ENCODE measurements at places on chromosomes 1 and 21. TPM values are rescaled to one million over a fixed set of nuclear protein-coding genes. Genes with fewer than 3 reads are reported as not detected.

- no peak for DNase-seq
Measured at GRCh38 chr1:182637769-182638168, 33.6 kb upstream of the RGS16 start.

DNA sequence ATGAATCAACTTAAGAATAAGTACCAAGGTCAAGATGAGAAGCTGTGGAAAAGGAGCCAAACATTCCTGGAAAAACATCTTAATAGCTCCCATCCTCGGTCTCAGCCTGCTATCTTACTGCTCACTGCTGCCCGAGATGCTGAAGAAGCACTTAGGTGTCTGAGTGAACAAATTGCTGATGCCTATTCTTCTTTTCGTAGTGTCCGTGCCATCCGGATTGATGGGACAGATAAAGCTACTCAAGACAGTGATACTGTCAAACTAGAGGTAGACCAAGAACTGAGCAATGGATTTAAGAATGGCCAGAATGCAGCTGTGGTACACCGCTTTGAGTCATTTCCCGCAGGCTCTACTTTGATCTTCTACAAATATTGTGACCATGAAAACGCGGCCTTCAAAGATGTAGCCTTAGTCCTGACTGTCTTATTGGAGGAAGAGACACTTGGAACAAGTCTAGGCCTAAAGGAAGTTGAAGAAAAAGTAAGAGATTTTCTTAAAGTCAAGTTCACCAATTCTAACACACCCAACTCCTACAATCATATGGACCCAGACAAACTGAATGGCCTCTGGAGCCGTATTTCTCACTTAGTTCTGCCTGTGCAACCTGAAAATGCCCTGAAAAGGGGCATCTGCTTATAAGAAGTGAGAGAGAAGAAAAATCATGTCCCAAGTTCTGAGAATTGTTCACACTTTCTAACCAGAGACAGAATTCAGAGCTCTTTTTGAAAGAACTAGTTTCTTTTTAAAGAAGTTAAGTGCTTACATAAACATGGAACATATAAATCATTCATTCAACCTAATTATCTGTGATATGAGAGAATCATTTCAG is 35.7 kb downstream of the TOR1AIP1 start:
- no peak for DNase-seq

DNA sequence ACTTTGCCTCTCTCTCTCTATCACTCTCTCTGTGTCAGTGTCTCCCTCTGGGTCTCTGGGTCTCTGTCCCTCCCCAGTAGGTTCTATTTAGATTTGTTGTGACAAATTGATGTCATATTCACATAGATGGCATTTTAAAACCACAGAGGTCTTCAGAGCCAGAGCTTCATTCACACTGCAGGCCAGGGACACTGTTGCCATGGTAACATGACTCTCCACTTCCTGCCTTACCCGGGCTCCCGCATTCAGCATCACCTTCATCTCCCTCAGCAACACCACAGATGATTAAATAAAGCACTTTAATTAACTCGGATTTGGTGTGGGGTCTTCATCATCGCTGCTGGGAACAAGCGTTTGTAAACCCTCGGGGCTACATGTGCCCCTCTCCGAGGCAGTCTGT is 132.6 kb downstream of the ETS2 start:
- no peak for DNase-seq

GRCh38 chr1:54219688-54220003 is 19.7 kb downstream of the MRPL37 start:
- DNase-seq, result no peak

- no peak for DNase-seq
Measured at GRCh38 chr1:231924180-231924579, 297.6 kb downstream of the DISC1 start.

- DNase-seq, result no peak
Measured at GRCh38 chr1:228882771-228883450, 147.6 kb downstream of the RHOU start.

DNA sequence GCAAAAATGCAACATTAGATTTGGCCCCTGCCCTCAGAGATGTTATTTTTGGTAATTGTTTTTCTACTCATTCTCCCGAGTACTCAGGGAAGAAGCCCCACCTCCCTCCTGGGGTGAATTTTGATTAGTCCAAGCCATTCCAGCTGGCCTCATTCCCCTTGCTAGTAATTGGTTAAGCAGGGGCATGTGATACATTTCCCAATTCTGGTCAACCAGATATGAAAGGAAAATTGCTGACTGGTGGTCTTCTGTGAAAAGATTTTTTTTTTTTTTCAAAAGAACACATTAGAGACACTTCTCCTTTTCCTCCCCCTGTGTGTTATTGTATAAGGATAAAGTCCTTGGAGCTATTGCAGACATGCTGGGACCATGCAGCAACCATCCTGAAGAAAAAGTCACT is 71.1 kb upstream of the AKT3 start:
- DNase-seq, result peak; percentile 64

DNA sequence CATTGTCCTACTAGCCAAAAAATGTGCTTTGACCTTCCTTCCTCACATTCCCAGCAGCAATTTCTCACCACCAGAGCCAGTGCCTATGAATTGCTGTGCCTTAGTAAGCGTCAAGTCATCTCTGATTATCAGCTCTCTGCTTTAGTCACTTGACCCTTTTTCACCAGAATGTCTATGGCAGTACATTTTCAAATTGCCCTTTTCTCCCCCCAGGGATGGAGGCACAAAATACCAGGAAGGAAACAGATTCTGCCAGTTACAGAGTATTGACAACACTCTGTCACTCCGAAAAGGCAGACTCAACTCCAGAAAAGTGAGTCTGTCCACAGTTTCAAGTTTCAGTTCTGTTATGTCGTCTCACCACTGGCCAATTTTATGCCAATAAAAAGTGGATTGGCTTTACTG is 167.4 kb downstream of the TNFSF18 start:
- DNase-seq, result no peak

DNA sequence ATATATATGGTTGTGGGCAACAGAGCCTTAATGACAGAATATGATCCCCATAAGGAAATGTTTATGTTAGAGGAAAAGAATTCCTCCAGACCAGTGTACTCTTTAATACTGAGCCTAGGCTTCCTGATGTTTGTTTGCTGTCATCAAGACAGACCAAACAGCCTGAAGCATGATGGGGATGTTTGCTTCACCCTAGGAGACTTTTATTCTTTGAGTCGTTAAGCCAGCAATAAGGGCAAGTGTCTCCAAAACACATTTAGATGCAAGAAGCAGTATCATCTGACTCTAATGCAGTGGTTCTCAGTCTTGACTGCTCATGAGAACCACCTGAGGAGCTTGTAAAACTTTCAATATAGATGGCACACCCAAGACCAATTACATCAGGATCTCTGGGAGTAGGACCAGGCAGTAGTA is 33.1 kb downstream of the UBE2U start:
- DNase-seq, result no peak

- no peak for DNase-seq
Measured at GRCh38 chr1:161914595-161914994, 109.1 kb downstream of the OLFML2B start.

DNA sequence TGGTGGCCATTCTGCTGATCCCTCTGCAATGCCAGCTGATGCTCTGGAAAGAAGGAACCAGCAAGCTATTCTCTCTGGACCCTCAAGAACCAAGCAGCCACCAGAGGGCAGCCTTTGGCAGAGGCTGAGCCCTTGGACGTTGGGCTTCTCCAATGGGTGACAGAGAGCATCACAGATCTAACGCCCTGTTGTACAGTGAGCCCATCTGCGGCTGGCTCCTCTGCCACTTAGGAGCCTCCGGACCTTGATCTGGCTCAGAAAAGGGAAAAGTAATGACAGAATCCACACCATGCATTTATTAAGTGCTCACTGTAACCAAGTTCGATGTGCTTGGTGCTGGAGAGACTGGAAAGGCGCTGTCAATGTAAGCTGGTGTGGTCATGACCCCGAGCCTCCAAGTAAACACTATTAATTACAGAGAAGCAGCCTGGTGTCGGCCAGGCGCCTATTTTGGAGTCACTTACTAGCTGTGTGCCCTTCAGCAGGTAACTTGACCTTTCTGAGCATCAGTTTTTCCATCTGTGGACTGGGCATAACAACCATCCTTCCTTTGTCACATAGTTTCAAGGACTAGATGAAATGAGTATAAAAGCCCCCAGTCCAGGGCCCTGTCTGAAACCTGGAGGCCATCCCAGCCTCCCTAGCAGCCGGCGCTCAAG is 34.9 kb downstream of the ECE1 start:
- DNase-seq, result peak; percentile 97

DNA sequence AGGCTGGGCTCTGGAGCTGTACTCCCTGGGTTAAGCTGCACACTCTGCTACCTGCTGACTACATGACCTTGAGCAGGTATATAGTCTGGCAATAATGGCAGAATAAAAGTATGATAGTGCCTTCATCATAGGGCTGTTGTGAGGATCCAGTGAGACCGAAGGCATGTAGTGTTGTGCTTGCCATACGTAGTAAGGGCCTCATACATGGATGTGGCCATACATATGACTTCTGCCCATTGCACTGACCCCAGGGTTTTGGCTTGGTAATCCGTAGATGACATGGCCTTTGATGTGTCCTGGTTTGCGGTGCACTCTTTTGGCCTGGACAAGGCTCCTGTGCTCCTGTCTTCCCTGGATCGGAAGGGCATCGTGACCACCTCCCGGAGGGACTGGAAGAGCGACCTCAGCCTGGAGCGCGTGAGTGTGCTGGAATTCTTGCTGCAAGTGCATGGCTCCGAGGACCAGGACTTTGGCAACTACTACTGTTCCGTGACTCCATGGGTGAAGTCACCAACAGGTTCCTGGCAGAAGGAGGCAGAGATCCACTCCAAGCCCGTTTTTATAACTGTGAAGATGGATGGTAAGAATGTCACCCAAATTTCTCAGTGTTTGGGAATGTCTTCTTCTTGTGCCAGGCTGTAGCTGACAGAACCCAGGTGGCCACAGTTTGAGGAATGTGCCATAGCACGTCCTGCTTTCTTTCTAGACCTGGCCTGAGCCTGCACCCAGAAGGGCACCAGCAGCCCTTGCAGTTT is 17.0 kb upstream of the CD101 start:
- DNase-seq, result peak; percentile 90

DNA sequence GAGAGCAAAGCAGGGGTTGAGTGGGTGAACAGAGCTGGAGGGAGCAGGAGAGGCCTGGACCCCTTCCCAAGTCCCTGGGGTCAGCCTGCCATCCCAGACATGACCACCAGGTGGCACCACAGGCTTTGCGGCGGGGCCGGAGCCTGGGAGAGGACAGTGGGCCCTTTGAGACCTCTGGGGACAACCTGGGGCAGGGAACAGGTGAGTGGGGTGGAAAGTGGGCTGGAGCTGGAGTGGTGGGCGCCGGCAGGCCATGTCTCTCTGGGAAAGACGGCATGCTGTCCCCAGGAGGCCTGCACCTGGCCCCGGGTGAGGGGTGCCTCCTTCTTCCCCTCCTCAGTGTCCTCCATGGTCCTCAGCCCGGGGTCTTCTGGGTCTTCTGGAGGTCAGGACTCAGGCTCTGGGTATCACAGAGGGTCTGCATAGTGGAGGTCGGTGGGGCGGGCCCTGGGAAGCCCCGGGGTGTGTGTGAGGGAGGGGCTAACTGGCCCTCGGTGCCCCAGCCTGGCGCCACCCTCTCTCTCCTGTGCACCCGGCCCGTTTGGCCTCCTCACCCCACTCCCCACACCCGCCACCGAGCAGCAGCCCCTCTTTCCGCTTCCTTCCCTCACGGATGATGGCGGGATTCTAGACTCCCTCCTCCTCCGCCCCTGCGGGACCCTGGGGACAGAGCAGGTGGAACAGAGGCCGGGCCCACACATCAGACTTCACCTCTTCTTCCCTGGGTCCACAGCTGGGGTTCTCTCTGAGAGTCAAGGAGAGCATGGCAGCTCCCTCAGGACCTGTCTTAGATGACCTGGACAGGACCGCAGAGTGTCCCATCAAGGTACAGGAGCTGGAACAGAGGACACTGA is 28.5 kb upstream of the PKP1 start:
- DNase-seq, result peak; percentile 86

GRCh38 chr1:8870616-8871538 is 7.6 kb downstream of the ENO1 start:
- no peak for DNase-seq

DNA sequence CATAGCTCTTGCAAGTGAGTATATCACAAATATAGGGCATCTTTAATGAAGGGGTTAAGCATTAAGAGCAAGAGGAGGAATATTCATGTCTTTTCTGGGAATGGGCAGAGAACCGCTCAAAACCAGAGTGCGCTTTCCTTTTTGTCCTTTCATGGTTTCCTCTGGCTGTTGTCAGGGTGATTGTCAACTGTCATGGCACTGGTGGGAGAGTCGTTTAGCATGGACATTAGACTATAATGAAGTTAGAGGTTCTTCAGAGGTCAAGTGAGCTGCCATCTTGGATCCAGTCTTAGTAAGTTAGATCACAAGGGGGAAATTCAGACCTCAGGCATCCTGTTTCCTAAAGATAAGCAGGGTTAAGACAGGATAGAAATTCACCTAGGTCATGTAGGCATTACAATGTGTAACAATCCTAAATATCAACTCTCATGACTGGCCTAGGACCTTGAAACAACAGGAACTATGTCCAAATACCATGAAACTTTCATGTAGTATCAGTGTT is 12.1 kb upstream of the COA6 start:
- DNase-seq, result no peak

GRCh38 chr1:228827019-228827418 is 91.7 kb downstream of the RHOU start:
- no peak for DNase-seq

DNA sequence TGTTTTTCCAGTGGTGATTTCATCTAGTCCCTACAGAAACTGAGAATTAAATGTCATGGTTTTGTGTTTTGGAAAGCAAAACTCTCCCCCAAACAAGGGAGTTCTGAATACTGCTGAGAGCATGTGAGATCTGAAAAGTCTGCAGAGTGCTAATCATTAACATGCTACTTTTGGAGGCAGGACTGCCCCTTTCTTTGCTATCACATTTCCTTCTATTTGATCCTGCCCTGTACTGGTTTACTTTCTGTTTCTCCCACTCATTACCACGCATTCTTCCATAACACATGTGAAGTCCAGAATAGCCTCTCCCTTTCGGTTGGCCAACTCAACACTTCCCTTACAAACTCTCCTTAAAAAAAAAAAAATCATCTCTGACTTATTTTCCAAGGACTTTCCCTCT is 63.6 kb downstream of the GADD45A start:
- no peak for DNase-seq

DNA sequence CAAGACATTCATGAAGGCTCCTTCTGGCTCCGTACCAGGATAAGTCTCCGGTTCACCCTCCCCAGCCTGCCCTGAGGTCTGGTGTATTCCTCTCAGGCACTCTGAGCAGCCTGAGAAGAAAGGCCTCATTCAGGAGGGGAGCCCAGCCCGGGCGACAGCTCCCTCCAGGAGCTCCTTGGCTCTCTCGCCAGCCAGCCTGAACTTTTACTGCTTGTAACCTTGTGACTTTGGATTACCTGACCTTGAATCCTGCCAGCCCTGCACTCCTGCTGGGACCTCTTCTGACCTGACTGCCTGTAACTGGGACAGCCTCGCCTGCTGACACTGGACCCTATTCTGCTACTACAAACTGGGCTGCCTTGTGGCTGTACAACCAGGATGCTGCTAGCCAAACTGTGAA is 65.8 kb downstream of the CD34 start:
- no peak for DNase-seq

Gene AKNAD1
- 1.3 TPM for total RNA-seq

Gene TSPEAR
- under 0.01 TPM for total RNA-seq

Gene SPATA46
- total RNA-seq, result not detected

Gene OR2L5
- not detected for total RNA-seq

Gene OR14K1
- not detected for total RNA-seq
